Endodermal cell (in vitro differentiated cells): ENCODE measurements at places on chromosomes 6 and 20. TPM values are rescaled to one million over a fixed set of nuclear protein-coding genes. Genes with fewer than 3 reads are reported as not detected.

PSORS1C2 gene
- 0.20 TPM in 1 of 2 replicates, not detected in the other for total RNA-seq

CUTA gene
- total RNA-seq = 210 to 219 TPM (median 215 TPM) in 3 replicates

RWDD2A gene
- total RNA-seq = 5.1 and 6.0 TPM in 2 replicates

HS3ST5 gene
- total RNA-seq = 0.75 and 2.0 TPM in 2 replicates

FGD2 gene
- total RNA-seq = not detected in 2 replicates

FAM217A gene
- total RNA-seq = not detected in 2 replicates

HEY2 gene
- 4.3 and 5.2 TPM in 2 replicates for total RNA-seq

MATN4 gene
- total RNA-seq = 0.18 and 0.20 TPM in 2 replicates

SMIM29 gene
- total RNA-seq = 7.9 to 9.9 TPM (median 8.2 TPM) in 3 replicates

ZNF165 gene
- total RNA-seq = 3.3 to 7.9 TPM (median 7.1 TPM) in 3 replicates

SKIC2 gene
- 89.2 to 105 TPM (median 103 TPM) in 3 replicates for total RNA-seq

AGPAT1 gene
- total RNA-seq = 117 and 124 TPM in 2 replicates

RUNX2 gene
- 0.18 to 1.2 TPM (median 0.77 TPM) in 3 replicates for total RNA-seq

SLC22A16 gene
- total RNA-seq = not detected in 3 replicates

HSPA12B gene
- total RNA-seq = 1.4 to 4.4 TPM (median 1.7 TPM) in 3 replicates

KIF25 gene
- 0.81 TPM in 1 of 2 replicates, not detected in the other for total RNA-seq

CST11 gene
- total RNA-seq = 0.69 TPM in 1 of 3 replicates, not detected in the others

TCF21 gene
- 0.11 TPM in 1 of 2 replicates, not detected in the other for total RNA-seq

BMP2 gene
- 144 to 221 TPM (median 205 TPM) in 3 replicates for total RNA-seq

PTK7 gene
- 167 to 192 TPM (median 171 TPM) in 3 replicates for total RNA-seq

PFDN6 gene
- 69.9 and 75.2 TPM in 2 replicates for total RNA-seq

SEL1L2 gene
- not detected in 3 replicates for total RNA-seq

SYNDIG1 gene
- 3.8 and 5.5 TPM in 2 replicates for total RNA-seq

WASF1 gene
- total RNA-seq = 31.1 to 37.1 TPM (median 31.8 TPM) in 3 replicates

GTSF1L gene
- total RNA-seq = not detected in 2 replicates

C20orf144 gene
- total RNA-seq = 0.31 to 0.44 TPM in 2 of 3 replicates, not detected in the other

F13A1 gene
- total RNA-seq = 0.61 to 1.1 TPM (median 0.84 TPM) in 3 replicates

CGA gene
- not detected in 3 replicates for total RNA-seq

PDYN gene
- total RNA-seq = 0.52 to 0.71 TPM (median 0.65 TPM) in 3 replicates

RFX6 gene
- total RNA-seq = 0.20 and 0.22 TPM in 2 replicates

DDRGK1 gene
- total RNA-seq = 59.3 to 64.5 TPM (median 61.8 TPM) in 3 replicates

CHRNA4 gene
- 0.52 TPM in 1 of 3 replicates, not detected in the others for total RNA-seq

GHRH gene
- not detected in 3 replicates for total RNA-seq

EYS gene
- 0.31 to 0.44 TPM (median 0.42 TPM) in 3 replicates for total RNA-seq

RNF144B gene
- total RNA-seq = 1.5 and 4.0 TPM in 2 replicates

LMBRD1 gene
- total RNA-seq = 29.6 to 39.4 TPM (median 30.1 TPM) in 3 replicates

MOXD1 gene
- total RNA-seq = 1.3 and 1.9 TPM in 2 replicates

SPATS1 gene
- not detected in 3 replicates for total RNA-seq

DAAM2 gene
- total RNA-seq = 1.2 and 1.9 TPM in 2 replicates

BPIFA1 gene
- 1.4 and 2.3 TPM in 2 replicates for total RNA-seq

APOM gene
- total RNA-seq = 2.0 to 3.2 TPM (median 2.0 TPM) in 3 replicates

ARHGAP18 gene
- total RNA-seq = 11.8 to 16.1 TPM (median 14.3 TPM) in 3 replicates

GPSM3 gene
- total RNA-seq = 12.9 TPM in 2 replicates

NRSN1 gene
- total RNA-seq = not detected in 3 replicates

DLL1 gene
- 3.6 to 7.4 TPM (median 3.9 TPM) in 3 replicates for total RNA-seq

HMGCLL1 gene
- 0.09 and 0.20 TPM in 2 replicates for total RNA-seq

SLCO4A1 gene
- 4.8 and 5.0 TPM in 2 replicates for total RNA-seq

UNC5CL gene
- 3.3 to 4.7 TPM (median 3.6 TPM) in 3 replicates for total RNA-seq

C2 gene
- total RNA-seq = 0.29 and 0.34 TPM in 2 replicates

BTN1A1 gene
- 0.11 TPM in 1 of 3 replicates, not detected in the others for total RNA-seq

HDGFL1 gene
- total RNA-seq = not detected in 2 replicates

LY6G6D gene
- not detected in 3 replicates for total RNA-seq
